ENCODE measurements at places on chromosomes 11 and 22. TPM values are rescaled to one million over a fixed set of nuclear protein-coding genes. Genes with fewer than 3 reads are reported as not detected.

The PNPLA5 gene
- polyA plus RNA-seq: not detected

DNA sequence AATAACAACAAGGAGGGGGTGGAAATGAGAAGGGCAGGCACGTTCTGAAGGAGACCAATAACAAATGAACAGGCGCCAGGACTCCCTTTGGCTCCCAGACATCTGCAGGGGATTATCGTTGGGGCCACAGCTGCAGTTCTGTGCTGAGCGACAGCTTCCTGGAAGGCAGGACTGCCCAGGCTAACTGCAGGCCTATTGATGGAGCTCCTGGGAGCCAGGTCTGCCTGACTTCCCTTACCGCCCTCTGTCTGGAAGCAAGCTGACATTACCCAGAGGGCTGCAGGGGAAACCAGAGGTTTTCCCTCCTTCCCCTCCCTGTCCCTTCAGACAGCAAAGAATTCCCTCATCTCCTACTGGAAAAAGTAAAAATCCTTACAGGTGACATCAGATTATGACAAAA is 5.0 kb downstream of the DRD2 start:
- no peak overlapping the region for H3K27ac ChIP-seq
- DNase-seq: no peak

GRCh38 chr11:58525037-58525614 is 17.2 kb upstream of the OR5B21 start:
- H3K27ac ChIP-seq: no peak overlapping the region
- peaks cover 6% of the 10 kb centered on the region for H3K36me3 ChIP-seq
- H3K4me3 ChIP-seq: no peak overlapping the region
- no peaks in the 10 kb centered on the region for H3K27me3 ChIP-seq

DNA sequence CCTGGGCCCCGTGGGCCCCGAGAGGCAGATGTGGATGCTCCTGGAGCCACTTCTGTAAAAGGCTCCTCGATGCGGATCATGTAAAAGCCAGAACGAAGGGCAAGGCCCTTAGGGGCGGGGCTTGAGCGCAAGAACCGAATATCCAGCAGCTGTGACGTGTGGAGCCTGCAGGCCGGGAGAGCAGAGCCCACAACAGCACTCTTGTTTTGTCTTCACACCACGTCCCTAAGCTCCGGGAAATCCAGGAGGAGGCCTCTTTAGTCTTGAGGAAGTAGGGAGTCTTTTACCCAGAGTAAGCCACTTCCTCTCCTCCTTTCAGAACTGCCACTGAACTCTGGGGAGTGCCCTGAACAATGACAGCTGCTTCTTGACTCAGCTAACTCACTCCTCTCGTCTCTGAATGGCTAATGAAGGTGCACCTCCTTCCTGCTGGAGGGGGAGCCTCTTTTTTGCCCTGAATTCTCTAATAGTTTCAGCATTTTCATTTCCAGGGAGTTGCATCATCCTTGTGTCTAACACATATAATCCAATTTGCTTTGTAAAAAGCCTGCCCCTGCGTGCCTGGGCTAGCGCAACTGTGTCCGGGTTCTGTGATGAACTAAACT is 12.5 kb downstream of the L3MBTL2 start:
- H3K4me3 ChIP-seq: no peak overlapping the region
- DNase-seq: peak; percentile 13
- no peaks in the 10 kb centered on the region for H3K4me1 ChIP-seq
- H3K27ac ChIP-seq: peak overlapping the region; percentile 43
- H3K27me3 ChIP-seq: no peaks in the 10 kb centered on the region

GRCh38 chr11:106160494-106160893 is 83.0 kb downstream of the AASDHPPT start:
- H3K27me3 ChIP-seq: no peaks in the 10 kb centered on the region
- H3K4me3 ChIP-seq: no peak overlapping the region
- no peaks in the 10 kb centered on the region for H3K36me3 ChIP-seq
- no peak for DNase-seq

GRCh38 chr11:87144252-87144651 is 106.5 kb downstream of the TMEM135 start:
- H3K4me1 ChIP-seq: peaks cover 3% of the 10 kb centered on the region
- no peak for DNase-seq
- no peaks in the 10 kb centered on the region for H3K36me3 ChIP-seq
- H3K27ac ChIP-seq: no peak overlapping the region

DNA sequence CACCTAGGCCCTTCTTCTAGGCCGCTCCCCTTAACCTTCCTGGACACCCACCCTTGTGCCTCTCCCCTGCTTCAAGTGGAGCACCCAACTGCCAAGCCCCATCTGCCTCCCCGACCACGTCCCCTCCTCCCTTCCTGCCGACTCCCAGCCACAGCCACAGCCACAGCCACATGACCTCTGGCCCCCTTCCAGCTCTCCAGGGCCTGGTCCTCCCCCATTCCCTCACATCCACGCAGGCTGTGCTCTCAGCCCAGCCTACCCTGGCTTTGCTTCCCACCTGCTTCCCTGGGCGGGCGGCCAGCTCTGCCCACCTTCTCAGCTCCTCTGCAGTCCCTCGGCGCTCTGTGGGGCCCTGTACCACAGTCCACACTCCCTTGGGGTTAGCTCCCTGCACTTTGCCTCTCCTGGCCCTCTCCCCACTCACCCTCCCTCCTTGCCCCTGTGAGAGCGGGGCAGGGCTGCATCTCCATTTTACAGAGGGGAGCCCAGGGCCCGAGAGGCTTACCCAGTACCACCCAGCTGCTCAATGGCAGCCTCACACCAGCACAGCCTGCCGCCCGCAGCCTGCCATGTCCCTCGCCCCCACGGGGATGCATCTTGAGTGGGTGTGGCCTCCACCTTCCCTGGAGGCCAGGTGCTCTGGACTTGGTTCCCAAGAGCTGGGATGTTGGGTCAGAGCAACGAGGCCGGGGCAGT is 20.3 kb downstream of the PARVG start:
- DNase-seq: no peak
- H3K27ac ChIP-seq: no peak overlapping the region
- no peaks in the 10 kb centered on the region for H3K36me3 ChIP-seq
- H3K27me3 ChIP-seq: no peaks in the 10 kb centered on the region

GRCh38 chr11:65854161-65854592 is 3.8 kb downstream of the CFL1 start:
- no peak overlapping the region for H3K4me3 ChIP-seq
- peaks cover 28% of the 10 kb centered on the region for H3K36me3 ChIP-seq
- peaks cover 77% of the 10 kb centered on the region for H3K4me1 ChIP-seq

The NXPE2 gene
- 0.54 TPM for polyA plus RNA-seq

The RCOR2 gene
- polyA plus RNA-seq: 1.3 TPM

- no peaks in the 10 kb centered on the region for H3K36me3 ChIP-seq
- H3K27ac ChIP-seq: no peak overlapping the region
- no peak overlapping the region for H3K4me3 ChIP-seq
- H3K4me1 ChIP-seq: no peaks in the 10 kb centered on the region
Measured at GRCh38 chr11:64603411-64604110, 12.5 kb downstream of the SLC22A12 start.

- H3K4me3 ChIP-seq: no peak overlapping the region
- no peaks in the 10 kb centered on the region for H3K4me1 ChIP-seq
- no peak overlapping the region for H3K27ac ChIP-seq
- DNase-seq: peak; percentile 75
- H3K36me3 ChIP-seq: no peaks in the 10 kb centered on the region
Measured at GRCh38 chr22:35231585-35232084, 25.7 kb upstream of the HMGXB4 start.

DNA sequence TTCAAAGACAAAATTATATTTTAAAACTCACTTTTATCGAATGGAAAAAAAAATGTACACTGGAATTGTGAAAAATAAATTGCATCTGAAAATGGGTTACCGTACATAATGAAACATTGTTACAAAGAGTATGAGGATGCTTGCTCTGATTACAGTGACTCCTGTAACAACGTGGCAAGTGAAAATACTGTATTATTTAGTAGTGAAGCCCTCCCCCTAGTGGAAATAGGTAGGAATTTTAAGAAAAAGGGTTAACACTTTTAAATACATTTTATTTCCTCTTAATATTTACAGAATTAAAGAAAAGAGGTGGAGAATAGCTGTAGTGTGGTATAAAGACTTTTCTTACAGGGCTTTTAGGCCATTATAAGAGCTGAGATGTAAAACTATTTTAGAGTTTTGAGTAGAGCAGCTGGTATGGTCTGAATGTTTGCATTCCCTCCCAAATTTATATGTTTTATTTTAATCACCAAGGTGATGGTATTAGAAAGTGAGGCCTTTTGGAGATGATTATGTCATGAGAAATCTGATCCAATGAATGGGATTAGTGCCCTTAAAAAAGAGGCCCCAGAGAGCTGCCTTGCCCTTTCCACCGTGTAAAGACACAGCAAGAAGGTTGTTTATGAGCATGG is 25.2 kb downstream of the FAM76B start:
- no peak overlapping the region for H3K27ac ChIP-seq
- H3K27me3 ChIP-seq: no peaks in the 10 kb centered on the region
- H3K4me3 ChIP-seq: no peak overlapping the region
- no peaks in the 10 kb centered on the region for H3K4me1 ChIP-seq
- peak; percentile 52 for DNase-seq

The C11orf16 gene
- polyA plus RNA-seq: not detected

The TRIM66 gene
- 6.0 TPM for polyA plus RNA-seq

DNA sequence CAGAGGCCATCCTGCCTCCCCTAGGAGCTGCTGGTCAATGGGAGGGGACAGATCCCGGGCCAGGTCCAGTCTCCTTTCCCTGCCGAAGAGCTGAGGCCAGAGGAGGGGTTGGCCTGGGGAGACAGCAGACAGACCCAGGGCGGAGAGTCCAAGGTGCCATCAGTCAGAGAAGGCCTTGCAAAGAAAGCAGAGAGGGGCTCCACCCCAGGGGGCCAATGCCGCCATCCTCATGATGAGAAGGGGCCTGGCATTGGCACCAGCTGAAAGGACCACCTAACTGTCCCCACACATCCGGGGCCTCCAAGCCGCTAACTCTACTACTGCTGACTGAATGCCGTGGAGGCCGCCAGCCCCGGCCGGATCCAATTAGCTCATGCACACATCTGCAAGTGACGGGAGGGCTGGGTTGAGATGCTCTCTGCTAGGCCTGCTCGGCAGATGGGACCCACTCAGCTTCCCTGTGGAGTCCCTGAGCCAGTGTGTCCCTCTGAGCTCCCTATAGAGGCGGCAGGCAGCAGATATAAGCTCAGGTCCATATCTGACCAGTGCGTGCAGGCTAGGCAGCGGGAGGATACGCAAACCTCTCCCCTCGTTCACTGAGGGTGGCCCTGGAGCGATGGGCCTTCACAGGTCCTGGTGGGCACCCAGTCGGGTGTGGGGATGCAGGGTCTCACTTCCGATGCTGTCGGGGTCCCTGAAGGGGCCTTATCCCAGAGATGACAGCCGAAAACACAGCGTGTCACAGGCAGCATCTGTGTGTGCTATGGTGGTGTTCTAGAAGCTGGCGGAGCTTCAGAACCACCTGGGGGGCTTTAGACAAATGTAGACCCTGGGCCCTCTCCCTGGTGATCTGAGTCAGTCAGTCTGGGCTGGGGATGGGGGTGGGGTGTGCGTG is 183.9 kb downstream of the CTTN start:
- H3K4me3 ChIP-seq: no peak overlapping the region
- no peak overlapping the region for H3K27ac ChIP-seq
- H3K27me3 ChIP-seq: no peaks in the 10 kb centered on the region
- H3K36me3 ChIP-seq: peaks cover 4% of the 10 kb centered on the region

DNA sequence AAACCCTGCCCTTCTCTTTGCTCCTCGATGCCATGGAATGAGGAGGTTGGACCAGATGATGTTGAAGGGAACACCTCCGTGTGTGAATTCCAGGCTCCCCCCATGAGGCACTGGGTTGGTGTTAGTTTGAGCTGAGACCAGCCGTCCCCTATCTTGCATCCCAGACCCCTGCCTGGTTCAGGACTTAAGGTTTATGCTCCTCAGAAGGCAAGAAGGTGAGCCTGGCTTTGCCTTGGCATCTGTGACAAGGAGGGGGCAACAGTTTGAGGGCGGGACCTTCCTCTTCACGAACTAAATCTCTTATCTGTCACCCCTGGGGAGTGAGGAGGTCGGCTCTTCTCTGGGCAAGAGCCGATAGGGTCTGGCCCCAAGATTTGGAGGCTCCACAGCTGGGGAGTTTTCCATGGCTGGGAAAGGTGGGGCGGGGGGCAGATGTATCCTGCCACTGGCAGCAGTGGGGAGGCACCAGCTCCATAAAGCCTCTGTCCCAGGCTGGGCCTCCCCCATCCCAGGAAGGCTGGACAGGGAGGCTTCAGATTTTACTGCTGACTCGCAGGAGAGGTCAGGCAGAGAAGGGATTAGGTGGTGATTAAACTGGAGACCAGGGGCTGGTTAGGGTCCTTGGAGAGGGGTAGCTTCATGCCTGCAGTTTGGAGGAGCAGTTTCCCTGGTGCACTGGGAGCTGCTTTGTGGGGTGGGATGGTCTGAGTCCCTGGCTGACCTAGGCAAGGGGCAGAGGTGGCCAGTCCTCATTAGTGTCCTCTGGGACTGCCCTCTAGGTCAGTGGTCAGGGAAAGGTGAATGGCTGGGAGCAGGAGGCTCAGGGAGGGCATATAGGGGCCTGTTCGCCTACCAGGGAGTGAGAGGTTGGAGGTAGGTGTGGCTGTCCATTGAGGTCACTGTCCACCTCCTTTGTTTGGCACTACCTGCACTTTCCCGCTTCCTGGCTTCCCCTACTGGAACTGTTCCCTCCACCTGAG is 1.1 kb downstream of the SEC14L2 start:
- H3K4me3 ChIP-seq: peak overlapping the region; percentile 92
- peaks cover 3% of the 10 kb centered on the region for H3K4me1 ChIP-seq
- no peaks in the 10 kb centered on the region for H3K27me3 ChIP-seq
- peaks cover 30% of the 10 kb centered on the region for H3K36me3 ChIP-seq

- H3K27me3 ChIP-seq: no peaks in the 10 kb centered on the region
- peaks cover 5% of the 10 kb centered on the region for H3K36me3 ChIP-seq
Measured at GRCh38 chr11:8698379-8698851, 15.8 kb downstream of the RPL27A start.

- peaks cover 2% of the 10 kb centered on the region for H3K4me1 ChIP-seq
- H3K27ac ChIP-seq: no peak overlapping the region
- no peak for DNase-seq
- no peak overlapping the region for H3K4me3 ChIP-seq
Measured at GRCh38 chr11:12214751-12215150, 104.4 kb downstream of the MICAL2 start.

DNA sequence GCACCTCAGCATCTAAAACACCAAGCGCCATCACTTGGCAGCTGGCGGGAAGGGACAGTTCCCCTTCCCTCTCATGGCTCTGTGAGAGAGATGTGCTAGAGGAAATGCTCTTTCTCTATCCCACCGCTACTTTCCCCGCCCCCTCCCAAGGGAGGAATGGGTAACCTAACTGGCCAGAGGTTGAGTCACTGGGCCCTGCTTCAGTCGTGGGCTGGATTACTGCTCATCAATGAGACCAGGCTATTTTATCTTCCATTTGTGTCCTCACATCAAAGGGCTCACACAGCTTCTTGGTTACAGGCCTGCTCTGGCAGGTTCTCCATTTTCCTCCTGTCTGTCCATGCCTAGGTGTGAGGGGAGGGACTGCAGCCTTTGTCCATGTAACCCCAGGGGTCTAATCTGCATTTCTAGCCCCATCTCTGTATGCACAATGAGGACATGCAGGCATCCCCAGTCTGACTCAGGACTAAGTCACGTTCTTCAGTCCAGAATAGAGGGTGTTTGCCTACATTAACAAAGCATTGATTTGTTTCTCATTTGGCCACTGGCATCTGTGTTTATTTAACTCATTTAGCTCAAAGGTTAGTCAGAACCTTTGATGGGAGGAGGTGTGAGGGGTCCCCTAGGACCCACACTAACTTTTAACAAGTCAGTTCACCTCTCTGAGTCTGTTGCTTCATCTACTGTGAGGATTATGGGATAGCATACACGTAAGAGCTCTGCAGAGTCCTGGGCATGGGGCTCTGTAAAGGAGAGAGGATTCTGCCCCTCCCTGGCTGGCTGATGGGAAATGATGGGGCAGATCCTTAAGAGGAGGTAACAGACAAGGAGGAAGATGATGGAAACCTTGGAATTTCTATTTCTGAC is 99.1 kb downstream of the XRRA1 start:
- DNase-seq: no peak
- no peaks in the 10 kb centered on the region for H3K27me3 ChIP-seq
- H3K27ac ChIP-seq: no peak overlapping the region
- H3K4me1 ChIP-seq: peaks cover 5% of the 10 kb centered on the region
- no peak overlapping the region for H3K4me3 ChIP-seq

The FOLR1 gene
- 2.5 TPM for polyA plus RNA-seq
